ENCODE measurements at places on chromosomes 11 and 22.

GRCh38 chr22:41983513-41984405, 14.5 kb downstream of the SEPTIN3 start:
- peak; percentile 69 for DNase-seq

DNA sequence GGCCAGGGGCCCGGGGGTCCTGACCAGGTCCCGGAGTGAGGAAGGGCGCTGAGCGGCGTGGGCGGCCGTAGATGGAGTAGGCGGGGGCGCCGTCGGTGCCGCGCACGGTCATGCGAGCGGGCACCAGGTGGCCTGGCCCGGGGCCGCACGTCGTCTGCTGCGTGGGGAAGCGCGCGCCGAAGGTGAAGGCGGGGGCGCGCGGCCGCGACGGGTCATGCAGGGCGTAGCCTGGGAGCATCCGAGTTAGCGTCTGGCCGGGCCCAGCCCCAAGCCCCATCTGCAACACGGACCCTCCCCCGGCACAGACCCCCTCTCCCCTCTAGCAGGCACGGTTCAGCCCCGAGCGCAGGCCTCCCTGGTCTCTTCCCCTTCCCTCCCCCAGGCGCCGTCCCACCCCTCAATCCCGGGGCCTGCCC, 1.7 kb upstream of the TYMP start:
- no peak for DNase-seq

DNA sequence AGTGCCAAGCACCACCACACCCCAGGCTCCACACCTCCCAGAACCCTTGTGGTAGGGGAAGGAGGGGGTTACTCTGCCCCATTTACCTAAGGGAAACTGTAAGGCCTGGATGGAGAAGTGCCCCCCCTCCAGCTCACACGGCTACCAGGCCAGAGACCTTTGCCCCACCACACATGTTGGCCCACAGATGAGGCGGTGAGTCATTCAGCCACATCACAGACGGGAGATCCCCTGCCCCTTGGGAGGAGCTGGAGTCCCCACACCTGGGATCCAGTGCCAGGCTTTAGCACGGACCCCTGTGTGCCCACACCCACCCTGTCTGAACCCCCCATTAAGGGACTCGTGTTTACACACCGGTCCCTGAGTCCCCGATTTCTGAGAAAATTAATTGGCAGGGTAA, 24.9 kb downstream of the CDKN1C start:
- no peak for DNase-seq

DNA sequence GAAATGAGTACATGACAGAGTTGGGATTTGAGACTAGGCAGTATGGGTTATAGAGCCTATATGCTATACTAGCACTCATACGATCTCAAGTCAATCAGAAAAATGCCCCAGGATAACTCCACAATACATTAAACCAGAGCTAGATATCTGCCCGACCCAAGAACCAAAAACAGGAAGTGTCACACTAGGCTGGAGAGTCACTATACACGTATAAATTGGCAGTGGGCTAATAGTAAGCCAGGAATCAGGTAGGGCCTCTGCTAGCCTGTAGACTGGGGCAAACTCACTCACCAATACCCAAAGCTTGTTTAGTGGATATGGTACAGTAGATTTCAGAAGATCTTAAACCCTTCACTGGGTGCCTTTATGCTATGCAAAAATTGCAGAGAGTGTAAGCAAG, 16.2 kb upstream of the EIF4G2 start:
- DNase-seq: no peak

DNA sequence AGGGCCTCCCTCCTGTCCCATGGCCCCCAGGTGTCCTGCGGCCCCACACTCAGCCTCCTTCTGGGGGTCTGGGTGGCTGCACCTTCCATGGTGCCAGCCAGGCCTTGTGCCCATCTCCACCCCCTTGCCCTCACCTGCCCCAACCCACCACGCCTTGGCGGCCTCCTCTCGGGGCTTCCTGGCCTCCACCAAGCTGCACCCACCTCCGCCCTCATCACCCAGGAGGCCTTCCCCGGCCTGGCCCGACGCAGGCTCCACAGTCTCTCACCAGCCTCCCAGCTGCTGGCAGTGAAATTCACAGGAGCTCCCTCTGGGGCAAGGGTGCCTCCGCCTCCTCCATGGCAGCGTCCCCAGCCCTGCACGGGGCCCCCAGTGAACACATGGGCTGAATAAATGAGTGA, 35.9 kb upstream of the WNT7B start:
- DNase-seq: no peak

- DNase-seq: no peak
Observed at GRCh38 chr11:102783016-102783415, 2.6 kb upstream of the MMP10 start.

GRCh38 chr11:93861808-93862207, 11.4 kb upstream of the VSTM5 start:
- DNase-seq: no peak

DNA sequence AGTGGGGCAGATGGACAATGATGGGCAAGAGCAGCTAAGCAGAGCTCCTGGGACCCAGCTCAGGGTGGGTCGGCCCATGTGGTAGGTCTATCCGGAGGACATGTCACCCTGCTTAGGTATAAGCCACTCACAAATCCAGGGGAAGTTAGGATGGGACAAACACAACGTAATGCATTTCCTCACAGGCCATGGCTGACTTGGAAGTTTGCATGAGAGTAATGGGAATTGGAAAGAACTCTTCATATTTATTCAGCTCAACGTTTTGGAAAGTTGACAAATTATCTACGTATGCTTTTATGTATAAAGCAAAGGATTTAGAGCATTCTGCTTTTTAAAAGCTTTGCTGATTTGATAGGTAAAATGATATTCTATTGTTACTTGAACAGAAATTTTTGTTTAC, 74.9 kb downstream of the SMCO4 start:
- DNase-seq: no peak

- no peak for DNase-seq
Observed at GRCh38 chr22:40258501-40258915, 80.8 kb downstream of the TNRC6B start.

GRCh38 chr22:19061471-19062138, 60.6 kb downstream of the DGCR2 start:
- no peak for DNase-seq

DNA sequence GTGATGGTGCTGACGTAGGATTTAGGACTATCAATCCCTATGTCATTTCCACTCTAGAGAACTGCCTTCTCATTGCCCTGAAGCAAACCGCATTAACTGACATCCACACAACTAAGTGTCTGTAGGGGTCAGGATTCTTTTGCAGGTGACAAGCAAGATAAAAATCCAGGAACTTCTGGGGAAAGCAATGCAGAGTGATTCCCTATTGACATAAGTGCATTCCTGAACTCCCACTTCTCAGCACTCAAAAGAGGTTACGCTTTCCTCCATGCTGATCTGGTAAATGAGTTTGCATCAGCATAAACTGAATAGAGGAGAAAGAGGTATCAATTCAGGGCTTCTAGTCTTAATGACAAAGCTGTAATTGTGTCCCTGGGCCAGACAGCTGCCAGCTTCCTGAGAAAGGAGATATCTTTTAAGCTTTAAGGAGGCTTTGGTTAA, 224.6 kb upstream of the ISX start:
- DNase-seq: no peak

DNA sequence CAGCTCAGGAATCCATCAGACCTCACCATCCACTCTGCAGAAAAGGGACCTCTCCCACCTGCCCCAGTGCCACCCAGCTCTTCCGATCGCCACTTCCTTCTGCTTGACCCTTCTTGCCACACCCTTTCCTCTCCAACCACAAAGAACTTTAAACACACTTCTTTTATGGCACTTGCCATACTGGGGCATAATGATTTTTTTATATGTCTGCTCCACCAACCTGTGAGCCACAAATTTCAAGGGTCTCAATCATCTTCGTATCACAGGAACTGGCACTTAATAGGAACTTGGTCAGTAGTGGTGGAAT, 11.7 kb upstream of the MYH9 start:
- DNase-seq: no peak

DNA sequence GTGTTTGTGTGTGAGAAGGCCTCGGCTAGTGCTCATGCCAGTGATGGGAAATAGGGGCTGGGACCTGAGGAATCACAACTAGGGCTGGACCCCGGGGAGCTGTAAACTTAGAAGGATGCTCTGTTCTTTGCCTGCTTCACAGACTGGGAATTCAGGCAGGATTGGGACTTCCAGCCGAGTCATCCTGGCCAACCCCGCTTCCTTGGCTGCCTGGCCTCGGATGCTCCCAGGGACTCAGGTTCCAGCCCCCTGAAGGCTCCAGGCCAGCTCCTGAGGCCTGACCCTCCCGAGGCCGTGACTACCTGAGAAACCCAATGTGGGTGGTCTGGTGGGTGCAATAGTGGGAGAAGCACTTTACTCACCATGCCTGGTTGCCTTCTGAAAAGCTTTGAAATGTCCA, 44.7 kb downstream of the IRAG1 start:
- DNase-seq: no peak

GRCh38 chr11:131934006-131934405, 563.6 kb downstream of the NTM start:
- no peak for DNase-seq

DNA sequence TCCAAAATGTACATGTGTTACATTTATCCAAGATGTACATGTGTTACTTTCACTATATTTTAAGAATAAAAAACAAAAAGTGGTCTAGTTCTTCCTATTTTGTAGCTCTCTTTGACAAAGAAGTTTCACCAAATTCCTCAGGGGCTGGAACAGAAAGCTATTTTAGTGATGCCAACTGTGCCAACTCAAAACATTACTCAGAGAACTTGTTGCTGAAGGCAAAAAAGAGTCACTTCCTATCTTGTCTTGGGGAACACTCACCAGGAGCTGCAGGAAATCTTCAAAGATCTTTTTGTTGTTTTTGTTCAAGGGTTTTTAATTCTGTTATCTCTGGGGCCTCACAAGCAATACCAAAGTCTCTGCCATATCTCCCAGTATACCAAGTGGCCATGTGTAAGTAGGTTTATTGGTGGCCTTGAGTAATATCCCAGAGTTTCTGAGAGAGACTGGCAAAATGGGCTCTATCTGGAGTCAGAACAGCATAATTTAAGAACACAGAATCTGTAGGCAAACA, 13.6 kb upstream of the EED start:
- DNase-seq: no peak

DNA sequence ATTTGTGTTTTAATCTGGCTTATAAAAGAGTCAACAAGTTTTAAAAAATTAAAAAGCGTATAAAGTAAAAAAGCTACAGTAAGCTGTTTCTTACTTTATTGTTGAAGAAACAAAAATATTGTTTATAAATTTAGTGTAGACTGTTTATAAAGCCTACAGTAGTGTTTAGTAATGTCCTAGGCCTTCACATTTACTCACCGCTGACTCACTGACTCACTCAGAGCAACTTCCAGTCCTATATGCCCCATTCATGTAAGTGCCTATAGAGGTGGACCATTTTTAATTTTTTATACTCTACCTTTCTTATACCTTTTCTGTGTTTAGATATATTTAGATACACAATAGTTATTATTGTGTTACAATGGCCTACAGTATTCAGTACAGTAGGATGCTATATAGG, 12.2 kb downstream of the MPPED2 start:
- DNase-seq: no peak

DNA sequence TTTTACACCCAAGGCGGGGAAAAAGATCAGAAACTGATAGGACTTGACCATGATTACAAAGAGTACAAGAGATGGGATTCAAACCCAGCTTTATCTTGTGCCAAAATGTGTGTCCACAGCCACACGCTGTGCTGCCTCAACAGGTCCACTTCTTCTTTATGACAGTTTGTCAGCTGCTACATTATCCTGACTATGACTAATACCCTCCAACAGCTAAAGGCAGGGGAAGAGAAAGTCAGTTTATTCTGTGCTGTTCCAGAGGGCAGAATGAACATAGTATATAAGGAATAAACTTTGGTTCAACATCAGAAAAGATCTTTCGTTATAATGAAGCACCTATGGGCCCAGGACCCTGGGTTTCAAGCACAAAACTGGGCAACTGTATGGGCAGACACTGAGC, 668.2 kb upstream of the TENM4 start:
- no peak for DNase-seq

- DNase-seq: peak; percentile 69
Observed at GRCh38 chr11:3920148-3920852, 64.8 kb downstream of the STIM1 start.

DNA sequence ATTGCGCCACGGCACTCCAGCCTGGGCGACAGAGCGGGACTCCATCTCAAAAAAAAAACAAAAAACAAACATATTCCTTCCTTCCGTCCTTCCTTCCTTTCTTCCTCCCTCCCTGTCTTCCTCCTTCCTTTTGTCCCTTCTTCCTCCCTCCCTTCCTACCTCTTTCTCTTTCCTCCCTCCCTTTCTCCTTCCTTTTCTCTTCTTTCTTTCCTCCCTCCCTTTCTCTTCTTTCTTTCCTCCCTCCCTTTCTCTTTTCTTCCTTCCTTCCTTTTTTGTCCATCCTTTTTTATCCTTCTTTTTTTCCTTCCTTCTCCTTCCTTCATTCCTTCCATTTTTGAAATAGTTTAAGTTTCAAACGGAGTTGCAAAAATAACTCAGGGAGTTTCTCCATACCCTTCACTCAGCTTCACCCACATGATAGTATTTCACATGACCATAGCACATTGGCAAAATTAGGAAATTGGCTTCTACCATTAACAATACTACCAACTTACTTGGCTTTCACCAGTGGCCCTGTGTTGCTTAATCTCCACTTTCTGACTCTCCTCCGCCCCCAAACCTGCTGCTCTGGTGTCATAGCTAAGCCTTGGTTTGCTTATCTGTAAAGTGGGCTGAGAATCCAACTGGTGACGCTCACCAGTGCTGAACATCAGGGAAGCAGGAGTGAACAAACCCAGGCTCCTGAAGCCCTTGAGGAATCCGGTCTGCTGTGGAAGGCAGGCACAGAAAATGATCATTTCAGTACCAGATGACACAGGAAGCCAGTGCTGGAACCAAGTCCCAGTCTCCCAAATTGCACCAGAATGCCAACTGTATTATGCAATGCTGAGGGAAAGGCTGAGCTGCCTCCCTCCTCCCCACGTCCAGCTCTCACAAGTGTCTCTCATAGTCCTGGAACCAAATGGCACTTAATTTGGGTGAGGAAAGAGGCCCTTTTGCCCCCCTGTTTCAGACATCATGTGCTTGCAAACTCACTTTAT, 17.2 kb upstream of the CRYBB3 start:
- no peak for DNase-seq

- DNase-seq: no peak
Observed at GRCh38 chr11:133935551-133935910, 21.2 kb downstream of the IGSF9B start.

Measured in AG09309 (cell line).